ENCODE measurements at places on chromosomes 3 and 15.

DNA sequence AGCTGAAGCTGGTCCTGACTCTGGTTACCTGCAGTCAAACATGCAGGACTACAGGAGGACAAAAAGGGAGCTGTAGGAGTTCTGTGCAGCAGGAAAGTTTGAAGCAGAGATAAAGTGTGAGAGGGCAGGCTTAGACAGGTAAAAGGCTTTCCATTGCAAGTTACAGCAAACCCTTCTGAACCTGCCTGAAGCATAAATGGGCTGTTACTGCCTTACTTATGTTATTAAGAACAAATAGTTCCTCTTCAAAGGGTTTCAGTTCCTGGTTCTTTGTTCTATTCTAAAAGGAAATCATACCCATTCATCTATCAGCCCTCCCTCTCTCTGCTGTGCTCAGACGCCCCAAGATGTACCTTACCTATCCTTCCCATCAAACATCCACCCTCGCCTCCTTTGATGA lies 52.4 kb upstream of the CACNA2D3 start:
- DNase-seq = no peak

GRCh38 chr3:158748237-158748828 lies 16.1 kb upstream of the RARRES1 start:
- DNase-seq = no peak

DNA sequence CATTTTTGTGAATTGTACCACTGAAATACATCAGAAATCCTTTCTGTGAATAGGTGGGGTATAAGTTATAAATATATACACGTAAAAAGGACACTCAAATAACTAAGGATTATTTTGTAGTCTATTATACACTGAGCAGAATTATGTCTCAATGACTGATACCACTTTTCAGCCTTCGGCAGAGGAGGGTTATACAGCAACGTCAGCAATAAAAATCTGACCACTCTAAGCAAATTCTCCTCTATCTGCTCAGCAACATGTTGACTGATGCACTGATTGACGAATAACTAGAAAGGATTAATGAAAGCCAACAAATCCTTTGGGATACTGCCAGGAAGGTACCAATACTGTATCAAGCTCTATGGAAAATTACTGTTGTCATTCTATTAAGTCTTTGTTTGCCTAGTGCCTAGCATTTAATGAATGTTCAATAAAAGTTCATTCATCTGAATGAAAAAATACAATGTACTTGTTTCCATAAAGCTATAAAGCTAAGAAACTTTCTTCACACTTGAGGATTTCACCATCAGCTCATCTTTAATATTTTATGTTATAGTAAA lies 5.2 kb downstream of the ARPP19 start:
- DNase-seq = no peak

GRCh38 chr3:172694573-172695246 lies 16.2 kb downstream of the NCEH1 start:
- DNase-seq = no peak

DNA sequence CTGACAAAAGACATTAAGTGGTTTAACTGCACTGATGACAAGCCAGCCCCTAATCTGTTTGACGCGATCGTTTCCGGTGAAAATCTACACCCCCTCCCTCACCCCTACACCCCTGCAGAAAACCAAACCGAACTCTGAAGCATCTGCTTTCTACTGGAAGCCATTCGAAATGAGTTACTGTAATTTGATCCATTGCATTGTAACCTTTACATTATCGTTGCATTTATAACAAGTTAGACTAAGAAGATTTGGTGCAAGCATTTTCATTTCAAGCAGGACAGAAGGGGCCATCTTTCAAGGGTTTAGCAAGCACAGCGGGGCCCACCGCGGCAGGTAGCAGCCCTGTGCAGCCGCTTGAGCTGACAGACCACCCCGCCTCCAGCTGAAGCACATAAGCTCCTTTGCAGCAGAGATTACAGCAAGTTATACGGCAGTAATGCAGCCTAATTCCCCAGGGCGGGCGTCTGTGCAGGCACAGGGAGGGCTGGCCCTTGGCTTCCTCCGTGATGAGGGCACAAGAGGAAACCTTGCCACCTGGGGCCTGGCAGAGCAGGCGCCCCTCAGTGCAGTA lies 79.3 kb downstream of the CHSY1 start:
- no peak for DNase-seq

DNA sequence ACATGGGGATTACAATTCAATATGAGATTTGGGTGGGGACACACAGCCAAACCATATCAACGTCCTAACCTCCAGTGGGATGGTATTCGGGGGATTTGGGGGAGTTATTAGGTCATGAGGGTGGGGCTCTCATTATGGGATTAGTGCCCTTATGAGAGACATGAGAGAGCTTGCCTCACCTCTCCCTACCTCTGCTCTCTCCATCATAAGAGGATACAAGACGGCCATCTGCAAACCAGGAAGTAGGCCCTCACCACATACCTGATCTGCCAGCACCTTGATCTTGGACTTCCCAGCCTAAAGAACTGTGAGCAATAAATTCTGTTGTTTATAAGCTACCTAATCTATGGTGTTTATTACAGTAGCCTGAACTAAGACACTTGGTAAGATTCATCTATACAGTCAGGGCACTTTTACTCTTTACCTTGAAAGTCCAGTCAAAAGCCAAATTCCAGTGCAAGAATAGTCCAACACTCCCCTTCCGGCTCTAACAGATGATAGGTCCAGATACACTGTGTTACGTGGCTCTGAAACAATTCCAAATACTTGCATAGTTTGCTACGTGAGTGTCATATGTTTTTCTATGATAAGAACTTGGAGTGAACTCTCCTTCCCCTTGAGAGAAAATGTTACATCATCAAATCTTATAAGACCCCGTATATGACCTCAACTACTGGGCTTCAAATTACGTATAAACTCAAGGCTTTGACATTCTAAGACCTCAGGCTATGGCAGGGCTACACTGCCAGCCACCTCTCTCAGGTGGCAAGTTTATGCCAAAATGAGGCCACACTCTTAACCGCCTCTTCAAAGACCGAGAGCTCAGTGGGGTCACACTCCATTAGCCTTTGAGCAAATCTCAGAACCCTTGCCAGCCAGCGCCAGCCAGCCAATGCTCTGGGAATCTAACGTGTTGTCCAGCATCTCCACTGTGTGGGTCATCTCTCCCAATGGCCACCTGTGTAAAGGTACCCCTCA lies 129.9 kb downstream of the XXYLT1 start:
- DNase-seq = no peak

- peak; percentile 12 for DNase-seq
These were observed 20.3 kb downstream of the GMPS start for GRCh38 chr3:155890671-155891190.

DNA sequence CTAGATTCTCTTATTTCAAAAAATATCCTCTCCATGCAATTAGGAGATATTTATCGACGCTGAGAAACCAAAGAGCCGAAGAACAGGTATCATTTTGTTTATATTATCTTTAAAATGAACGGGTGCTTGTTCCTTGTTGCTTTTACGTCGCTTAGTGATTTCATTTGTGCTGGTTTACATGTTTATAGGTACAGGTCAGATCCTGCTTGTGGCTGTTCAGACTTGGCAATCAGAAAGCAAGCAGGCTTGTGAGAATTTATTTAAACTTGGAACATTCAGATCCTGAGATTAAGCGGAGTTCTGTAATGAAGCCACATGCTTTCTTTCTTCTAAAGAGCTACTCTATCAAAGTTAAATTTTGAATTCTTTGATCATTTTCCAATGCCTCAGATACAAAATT lies 43.0 kb upstream of the ATP2C1 start:
- no peak for DNase-seq

GRCh38 chr15:80645494-80646065 lies 49.5 kb upstream of the ABHD17C start:
- DNase-seq = no peak

- DNase-seq = no peak
These were observed 36.7 kb upstream of the ADPGK start for GRCh38 chr15:72820278-72820677.

GRCh38 chr3:128907706-128908445 lies 28.5 kb downstream of the ACAD9 start:
- DNase-seq = no peak

GRCh38 chr3:194503081-194503531 lies 16.3 kb upstream of the ATP13A3 start:
- DNase-seq = no peak

DNA sequence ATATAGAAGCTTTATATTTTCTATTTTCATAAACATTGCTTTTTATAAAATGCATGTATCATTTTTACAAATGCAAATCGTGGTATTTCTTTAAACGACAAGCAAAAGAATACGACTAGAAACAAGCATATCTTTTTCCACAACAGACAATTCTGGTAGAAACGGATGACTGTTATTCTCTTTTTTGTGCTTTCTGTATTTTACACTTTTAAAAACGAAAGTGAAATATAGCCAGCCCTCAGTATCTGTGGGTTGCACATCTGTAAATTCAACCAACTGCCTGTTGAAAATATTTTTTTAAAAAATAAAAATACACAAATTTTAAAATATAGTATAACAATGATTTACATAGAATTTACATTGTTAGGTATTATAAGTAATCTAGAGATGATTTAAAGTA lies 61.3 kb downstream of the PRTG start:
- DNase-seq = no peak

DNA sequence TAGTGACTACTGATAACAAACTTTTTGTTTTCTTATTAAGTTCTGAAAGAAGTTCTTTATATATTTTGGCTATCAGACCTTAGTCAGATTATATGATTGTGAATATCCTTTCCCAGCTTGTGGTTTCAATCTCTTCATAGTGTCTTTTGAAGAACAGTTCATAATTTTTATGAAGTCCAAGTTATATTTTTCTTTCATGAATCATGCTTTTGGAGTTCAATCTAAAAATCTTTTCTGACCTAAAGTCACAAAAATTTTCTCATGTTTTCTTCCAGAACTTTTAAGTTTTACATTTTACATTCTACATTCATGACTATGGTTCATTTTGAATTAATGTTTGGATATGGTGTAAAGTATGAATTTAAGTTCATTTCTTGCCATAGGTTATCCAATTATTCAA lies 34.2 kb upstream of the OCA2 start:
- DNase-seq = no peak

DNA sequence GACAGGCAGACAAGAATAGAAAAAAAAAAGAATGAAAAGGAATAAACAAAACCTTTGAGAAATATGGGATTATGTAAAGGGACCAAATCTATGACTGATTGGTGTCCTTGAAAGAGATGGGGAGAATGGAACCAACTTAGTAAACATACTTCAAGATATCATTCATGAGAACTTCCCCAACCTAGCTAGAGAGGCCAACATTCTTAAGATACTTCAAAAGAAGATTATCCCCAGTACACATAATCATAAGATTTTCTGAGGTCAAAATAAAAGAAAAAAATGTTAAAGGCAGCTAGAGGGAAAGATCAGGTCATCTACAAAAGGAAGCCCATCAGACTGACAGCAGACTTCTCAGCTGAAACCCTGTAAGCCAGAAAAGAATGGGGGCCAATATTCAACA lies 91.4 kb upstream of the PSMD6 start:
- DNase-seq = no peak

DNA sequence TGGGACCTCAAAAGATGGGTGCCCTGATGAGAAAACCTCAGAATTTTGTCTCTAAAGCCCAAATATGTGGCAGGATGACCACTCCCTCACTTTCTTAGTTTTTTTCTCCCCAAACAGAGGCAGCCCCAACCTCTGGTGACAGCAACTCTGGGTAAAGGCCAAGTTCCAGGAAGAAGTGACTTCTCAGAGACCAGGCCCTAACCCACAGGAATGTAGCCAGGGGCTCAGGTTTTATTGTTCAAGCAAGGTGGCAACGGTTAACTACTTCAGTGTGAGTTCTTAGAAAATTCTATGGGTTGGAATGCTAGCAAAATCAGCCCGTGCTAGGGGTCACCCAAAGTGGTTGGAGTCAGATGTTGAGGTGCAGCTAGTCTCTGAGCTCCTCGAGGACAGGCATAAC lies 5.1 kb upstream of the DNAJA4 start:
- no peak for DNase-seq

DNA sequence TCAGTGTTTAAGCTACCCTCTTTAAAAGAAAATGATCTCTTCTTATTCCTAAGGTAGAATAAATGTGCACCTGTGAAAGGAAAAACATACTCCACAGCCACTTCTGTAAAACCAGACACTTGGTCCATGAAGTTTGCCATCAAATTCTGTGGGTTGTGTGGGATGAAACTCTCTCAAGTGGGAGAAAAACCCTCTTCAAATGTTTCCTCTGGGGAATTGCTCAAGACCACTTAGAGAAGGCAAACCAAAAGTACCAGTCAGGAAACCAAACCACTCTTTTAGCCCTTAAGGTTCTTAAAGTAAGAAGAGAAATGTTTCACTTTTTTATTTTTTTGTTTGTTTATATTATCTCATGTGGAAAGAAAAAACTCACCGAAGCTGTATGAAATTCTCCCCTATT lies 1.2 kb downstream of the COL8A1 start:
- no peak for DNase-seq

GRCh38 chr3:128060473-128061381 lies 8.5 kb downstream of the SEC61A1 start:
- no peak for DNase-seq

DNA sequence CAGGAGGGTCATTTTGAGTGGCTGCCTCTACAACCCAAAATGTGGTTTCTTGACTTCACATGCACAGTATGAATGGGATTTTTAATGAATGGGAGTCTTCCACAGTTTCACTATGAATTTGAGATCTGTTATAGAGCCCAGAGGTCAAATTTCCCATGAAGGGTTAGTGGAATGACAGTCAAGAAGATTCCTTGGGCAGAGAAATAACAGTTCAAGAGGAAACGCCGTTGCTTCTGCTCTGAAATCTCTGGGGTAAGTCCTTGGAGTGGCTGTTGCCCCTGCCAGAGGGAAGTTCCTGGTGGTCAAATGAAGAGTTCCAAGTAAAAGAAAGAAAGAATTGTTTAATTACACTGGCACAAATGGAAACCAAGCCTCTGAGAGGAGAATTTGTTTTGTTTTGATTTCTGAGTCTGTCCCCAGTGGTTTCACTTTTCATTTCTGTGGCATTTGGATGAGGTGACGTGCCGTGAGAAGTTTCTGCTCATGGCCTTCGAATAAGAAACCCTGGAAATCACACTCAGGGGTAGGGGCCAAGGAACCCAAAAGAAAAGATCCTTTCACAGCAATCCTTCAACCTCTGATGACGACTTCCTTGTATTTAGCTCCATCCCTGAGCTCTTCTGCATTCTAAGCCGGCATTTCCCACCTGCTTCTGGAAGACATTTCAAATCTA lies 77.5 kb upstream of the IL12A start:
- DNase-seq = peak; percentile 38

- no peak for DNase-seq
These were observed 31.8 kb upstream of the CTSH start for GRCh38 chr15:78976691-78977090.

DNA sequence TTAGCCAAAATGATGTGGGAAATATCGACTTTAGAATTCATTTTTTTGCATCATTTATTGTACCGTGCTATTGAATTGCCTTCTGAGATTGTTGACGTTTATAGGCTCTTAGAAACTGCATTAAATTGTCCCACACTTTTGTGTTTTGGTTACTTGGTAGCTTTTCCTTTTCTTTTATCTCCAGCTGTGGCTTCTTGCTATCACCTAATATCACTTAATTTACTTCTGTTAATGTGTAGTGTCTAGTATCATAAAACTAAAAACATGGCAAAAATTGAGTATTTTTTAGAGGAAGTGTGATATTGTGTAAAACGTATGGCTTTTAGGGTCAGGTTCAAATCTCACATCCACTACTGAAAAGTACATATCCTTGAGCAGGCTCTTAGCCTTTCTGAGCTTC lies 11.2 kb downstream of the TMOD3 start:
- DNase-seq = no peak

GRCh38 chr15:82731527-82731926 lies 21.9 kb upstream of the AP3B2 start:
- no peak for DNase-seq

- DNase-seq = no peak
These were observed 48.1 kb downstream of the CHSY1 start for GRCh38 chr15:101203607-101204189.
